Effector memory CD4-positive, alpha-beta T cell (primary cell): ENCODE measurements at places on chromosomes 7 and 10.

GRCh38 chr10:42998481-42999384 is 78.1 kb upstream of the RET start:
- DNase-seq = no peak

DNA sequence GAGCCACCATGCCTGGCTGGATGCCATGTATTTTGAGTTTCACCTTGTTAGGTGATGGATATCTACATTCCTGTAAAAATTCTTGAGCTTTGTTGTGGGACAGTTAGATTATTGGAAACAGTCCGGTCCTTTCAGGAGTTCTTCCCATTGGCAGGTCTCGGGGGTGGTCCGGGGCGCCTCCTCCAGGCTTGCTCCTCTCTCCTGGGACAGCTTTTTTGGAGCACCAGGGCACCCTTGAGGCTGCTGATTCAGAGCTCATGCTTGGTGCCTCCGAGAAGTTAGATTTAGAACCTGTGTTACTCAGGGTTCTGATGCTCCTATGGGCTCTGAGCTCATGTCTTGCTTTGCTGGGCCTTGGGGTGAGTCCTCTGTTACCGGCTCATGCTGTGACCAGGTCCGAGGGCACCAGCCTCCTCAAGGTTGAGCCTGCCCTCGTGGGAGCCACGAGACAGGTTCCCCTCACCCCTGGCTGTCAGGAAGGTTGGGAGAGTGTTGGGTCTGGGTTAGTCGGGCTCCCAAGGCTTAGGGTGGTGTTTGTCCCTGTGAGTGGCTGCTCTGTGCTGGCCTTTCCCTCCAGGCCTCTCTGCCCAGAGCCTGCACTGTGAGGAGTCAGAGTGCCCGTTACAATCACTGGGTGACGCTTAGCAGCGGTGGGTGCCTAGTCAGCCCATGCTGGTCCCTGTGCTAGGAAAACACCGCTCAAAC is 6.0 kb downstream of the SPRN start:
- no peak for DNase-seq

DNA sequence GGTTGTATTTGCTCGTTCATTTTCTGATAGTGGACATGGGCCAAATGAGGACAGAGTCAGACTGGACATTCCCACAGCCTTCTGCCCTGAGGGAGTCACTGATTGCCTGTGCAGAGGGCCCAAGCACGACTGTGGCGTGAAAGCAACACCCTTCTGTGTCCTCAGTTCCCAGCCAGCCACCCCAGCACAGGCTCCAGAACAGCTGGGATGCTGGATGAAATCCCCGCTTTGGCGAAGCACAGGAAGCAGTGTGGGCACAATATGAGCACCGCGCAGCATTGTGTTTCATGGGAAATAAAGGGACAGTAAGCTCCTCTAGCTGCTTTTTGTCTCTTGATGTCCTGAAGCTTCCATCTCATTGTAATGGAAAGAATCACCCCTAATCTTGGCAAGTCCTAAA is 20.5 kb downstream of the TRIL start:
- no peak for DNase-seq

GRCh38 chr7:149871576-149871975 is 2.2 kb upstream of the ATP6V0E2 start:
- no peak for DNase-seq

GRCh38 chr7:28609608-28610007 is 197.3 kb downstream of the CREB5 start:
- no peak for DNase-seq

DNA sequence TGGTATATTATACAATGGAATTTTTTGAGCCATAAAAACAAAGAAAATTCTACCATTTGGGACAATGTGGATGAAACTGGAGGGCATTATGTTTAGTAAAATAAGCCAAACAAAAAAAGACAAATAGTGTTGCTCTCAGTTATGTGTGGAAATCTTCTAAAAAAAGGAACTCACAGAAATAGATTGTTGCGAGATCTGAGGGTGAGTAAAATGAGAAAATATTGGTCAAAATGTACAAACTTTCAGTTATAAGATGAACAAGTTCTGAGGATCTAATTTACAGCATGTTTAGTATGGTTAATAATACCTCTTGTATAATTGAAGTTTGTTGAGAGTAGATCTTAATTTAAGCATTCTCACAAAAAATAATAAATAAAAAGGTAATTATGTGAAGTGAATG is 291.2 kb downstream of the KIF20B start:
- no peak for DNase-seq

DNA sequence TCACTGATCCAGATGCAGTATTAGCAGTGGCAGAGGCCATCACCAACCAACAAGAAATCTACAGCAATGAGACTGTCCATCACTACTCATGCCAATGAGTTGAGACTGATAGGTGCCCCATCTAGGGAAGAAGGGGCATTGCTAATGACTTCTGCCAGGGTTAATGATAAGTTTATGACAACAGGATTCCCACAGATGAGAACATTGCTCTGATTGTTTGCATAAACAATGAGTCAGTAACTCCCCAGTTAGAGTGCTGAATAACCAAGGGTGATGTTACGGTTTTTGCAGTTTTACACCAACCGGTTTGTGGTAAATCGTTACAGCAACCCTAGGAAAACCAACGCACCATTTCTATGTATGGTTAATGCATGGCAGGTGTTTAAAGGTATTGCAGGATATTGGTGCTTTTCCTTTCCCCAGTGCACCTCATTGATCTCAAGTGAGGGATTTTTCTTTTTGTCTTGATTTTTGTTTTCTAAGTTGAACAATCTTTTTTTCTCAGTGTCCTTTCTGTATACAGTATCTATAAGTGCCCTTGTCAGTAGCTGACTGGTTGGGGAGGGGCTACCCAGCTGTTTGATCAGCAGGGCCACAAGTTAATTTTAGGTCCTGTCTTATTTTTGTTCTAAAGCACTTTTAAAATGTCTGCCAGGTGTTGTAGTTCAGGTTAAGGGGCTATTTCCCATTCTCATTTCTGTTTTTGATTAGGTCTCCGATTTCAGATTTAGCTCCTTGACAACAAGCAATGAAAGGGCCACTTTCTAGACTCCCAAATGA is 3.9 kb upstream of the CSGALNACT2 start:
- DNase-seq = no peak

DNA sequence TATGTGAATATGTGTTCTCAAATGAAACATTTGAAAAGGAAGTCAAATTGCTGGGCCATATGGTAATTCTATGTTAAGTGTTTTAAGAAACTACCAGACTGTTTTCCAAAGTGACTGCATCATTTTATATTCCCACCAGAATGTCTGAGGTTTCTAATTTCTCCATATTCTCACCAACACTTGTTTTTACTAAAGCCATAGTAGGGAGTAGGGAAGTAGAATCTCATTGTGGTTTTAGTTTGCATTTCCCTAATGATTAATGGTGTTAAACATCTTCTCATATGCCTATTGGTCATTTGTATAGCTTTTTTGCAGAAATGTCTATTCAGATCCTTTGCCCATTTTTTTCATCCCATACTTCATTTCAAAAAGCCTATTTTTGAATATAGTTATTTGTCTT is 9.1 kb upstream of the SEMA4G start:
- DNase-seq = no peak

- DNase-seq = no peak
These were observed 87.3 kb upstream of the TARP start for GRCh38 chr7:38360776-38361175.

DNA sequence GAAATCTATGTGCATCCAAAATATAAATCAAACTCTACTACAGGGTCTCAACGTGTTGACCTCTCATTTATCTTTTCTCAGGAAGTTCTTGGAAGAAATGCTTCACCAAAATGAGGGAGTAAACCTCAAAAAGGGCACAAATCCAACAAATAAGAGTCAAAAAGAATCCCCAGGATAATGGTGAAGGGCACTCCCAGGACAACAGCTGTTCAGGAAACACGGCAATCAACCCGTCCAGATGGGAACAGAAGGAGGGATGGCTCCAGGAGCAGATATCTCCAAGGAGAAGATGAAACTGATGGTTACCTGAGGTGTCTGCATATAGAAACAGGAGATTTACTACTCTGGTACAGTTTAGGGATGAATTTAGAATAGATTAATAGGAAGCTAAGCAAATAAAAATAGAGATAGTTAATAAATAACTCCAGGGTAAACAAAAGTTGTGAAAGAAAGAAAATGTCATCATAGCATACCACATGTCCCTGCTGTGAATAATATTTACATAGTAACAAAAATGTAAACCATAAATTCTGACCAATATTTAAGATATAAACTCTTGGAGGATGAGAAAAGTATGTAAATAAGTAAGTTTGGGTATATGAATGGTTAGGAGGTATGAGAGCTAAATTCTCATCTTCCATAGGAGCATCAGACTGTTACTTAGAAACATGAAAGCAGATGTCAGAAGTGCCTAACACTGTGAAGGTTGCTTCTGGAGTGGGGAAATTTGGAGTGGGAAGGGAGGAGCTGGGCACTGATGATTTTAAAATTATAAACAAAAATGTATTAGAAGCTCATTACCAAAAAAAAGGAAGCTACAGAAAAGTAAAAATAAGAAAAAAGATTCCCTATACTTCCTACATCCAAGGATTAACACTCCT is 237.5 kb upstream of the HPS1 start:
- no peak for DNase-seq

DNA sequence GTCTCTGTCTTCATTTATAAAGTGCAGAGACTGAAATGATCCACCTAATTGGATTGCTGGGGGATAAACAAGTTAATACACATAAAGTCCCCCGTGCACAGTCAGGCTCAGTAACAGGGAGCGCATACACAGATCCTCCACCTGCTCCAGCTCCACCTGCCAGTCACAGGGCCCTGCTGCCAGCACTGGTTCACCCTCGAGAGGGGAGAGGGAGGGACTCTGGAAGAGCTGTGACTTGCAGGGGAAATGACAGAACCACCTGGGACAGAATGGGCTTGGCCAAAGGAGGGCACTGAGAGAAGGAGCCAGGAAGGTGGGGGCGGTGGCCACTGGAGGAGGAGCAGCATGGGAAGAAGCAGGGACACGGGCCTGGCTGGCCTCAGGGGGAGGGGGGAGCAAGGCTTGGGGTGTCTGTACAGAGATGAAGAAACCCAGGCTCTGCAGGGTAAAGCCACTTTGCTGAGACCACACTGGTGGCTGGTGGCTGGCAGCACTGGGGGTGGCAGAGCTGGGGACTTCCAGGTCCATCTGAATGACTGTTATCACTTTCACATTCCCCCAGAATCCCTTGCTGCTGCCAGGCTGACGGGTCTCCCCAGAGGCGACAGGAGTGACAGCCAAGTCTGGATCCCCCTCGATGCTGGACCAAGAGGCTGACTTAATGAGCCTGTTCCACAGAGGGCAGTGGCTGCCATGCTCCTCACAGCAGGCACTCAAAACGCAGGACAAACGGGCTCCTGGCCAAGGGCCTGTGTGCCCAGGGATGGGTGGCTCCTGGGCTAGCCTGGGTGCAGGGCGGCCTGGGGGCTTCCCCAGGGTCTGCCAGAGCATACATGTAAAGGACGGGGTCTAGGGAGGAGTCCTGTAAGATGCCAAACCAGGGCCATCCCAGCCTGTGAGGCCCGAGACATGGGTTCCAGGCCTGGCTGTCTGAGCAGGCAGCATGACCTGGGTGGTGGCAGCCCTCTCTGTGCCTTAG is 151.1 kb downstream of the SH3PXD2A start:
- DNase-seq = no peak

- no peak for DNase-seq
These were observed 591.4 kb downstream of the PARD3 start for GRCh38 chr10:34223658-34224057.

- DNase-seq = no peak
These were observed 37.4 kb downstream of the LRRC72 start for GRCh38 chr7:16564023-16564380.
